Fibroblast of gingiva (primary cell): ENCODE measurements at places on chromosomes 2 and 18.

DNA sequence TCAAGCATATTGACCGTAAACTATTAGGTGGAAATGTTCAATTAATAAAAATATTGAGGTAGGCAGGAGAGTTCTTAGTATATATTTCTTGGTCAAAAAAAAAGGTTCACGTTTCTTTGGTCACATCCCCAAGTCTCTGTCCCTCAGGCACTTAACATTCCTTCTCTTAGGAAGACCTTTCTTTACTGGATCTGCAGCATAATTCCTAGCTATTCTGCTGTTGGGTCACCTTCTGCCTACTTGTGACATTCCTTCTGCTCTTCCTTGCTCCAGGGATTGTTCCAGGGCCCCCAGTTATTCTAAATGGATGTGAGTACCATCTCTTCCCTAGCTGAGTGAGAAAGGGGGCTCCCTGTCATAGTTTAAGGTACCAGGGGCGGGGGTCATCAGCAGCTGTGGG is 4.2 kb downstream of the UGP2 start:
- no peak for DNase-seq

DNA sequence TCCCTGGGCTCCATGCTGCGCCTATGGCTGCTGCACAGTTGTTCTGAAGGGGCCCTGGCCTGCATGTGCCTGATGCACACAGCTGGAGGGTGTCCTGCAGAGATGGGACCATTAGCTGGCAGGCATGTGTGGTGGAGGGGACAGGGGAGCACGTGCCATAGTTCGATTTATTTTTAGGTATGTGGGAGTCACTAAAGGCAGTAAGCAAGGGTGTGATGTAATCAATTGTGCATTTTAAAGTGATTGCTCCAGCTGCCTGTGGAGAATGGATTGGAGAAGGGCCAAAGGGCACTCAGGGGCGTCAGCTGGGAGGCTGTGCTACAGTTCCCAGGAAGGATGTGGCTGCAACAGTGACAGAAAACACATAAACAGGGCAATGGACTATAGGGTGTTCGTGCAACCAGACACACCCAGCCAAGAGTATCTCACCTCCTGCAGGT is 205.1 kb downstream of the ARL4C start:
- peak; percentile 51 for DNase-seq

DNA sequence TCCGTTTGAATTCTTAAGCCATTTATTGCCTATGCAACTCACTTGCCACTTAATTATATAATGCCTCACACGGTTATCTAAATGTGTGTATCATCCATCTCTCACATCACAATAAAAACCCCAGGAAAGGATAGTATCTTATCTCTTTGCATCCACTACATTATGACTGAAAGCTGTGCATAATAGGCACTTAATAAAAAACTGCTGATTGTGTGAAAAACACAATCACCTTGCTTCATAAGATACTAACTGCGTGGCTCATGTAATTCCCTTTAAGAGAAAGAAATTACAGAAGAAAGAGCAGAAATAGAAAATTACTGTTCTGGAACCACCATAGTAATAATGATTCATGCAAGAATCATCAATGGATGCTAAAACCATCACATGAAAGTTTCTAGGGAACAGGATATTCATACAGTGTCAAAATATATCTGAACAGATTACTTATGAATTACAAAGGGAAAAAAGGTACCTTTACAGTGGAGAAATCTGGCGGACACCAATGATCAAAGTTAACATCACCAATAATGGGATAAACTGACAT is 29.3 kb downstream of the CUL3 start:
- no peak for DNase-seq

DNA sequence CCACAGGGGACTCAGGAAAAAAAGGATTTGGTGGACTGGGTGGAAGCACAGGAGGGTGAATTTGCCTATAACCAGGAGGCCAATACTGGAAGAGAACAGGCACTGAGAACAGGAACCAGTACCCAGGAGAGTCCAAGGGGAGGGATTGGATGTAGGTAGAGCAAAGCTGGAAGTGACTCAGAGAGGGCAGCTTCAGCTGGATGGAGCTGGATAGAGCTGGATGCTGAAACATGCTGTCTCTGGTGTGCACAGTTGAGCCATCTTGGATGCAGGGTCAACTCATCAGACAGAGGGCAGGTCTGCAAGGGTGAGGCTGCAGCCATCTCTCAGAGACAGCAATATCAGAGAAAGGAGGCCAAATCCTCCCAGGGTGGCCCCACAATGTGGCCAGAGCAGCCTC is 134.0 kb downstream of the GALNT14 start:
- no peak for DNase-seq
